ENCODE measurements at places on chromosomes 3 and 15.

- no peaks in the 10 kb centered on the region for H3K27me3 ChIP-seq
- peaks cover 3% of the 10 kb centered on the region for H3K4me1 ChIP-seq
- H3K27ac ChIP-seq = no peak overlapping the region
Observed at GRCh38 chr3:179608931-179609720, 4.5 kb downstream of the NDUFB5 start.

- H3K4me1 ChIP-seq = no peaks in the 10 kb centered on the region
- no peak overlapping the region for H3K4me3 ChIP-seq
- H3K27ac ChIP-seq = no peak overlapping the region
- H3K27me3 ChIP-seq = peaks cover 76% of the 10 kb centered on the region
Observed at GRCh38 chr3:122957707-122958689, 69.6 kb downstream of the SEMA5B start.

DNA sequence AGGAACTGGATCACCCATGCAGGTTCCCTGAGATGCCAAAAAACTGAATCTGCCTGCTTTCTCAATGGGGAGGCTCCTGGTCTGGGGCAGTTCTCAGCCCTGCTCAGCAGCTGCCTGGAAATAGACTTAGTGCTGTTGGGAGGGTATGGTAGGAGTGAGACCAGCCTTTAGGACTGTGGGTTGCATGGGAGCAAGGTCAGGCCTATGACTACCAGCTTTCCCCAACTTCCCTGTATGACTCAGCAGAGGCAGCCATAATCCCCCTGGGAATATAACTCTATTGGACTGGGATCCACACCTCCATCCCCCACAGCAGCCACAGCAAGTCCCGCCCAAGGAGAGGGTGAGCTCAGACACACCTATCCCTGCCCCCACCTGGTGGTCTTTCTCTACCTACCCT is 87.0 kb downstream of the CFAP44 start:
- H3K27me3 ChIP-seq = no peaks in the 10 kb centered on the region
- H3K36me3 ChIP-seq = no peaks in the 10 kb centered on the region
- H3K4me1 ChIP-seq = no peaks in the 10 kb centered on the region
- H3K4me3 ChIP-seq = no peak overlapping the region
- no peak overlapping the region for H3K27ac ChIP-seq

GRCh38 chr3:127092776-127093175 is 100.2 kb upstream of the PRR23E start:
- H3K27me3 ChIP-seq = peaks cover 29% of the 10 kb centered on the region
- no peaks in the 10 kb centered on the region for H3K36me3 ChIP-seq
- no peak for DNase-seq

GRCh38 chr3:107739227-107739626 is 216.5 kb downstream of the BBX start:
- H3K27ac ChIP-seq = no peak overlapping the region
- no peak overlapping the region for H3K4me3 ChIP-seq
- no peak for DNase-seq
- H3K27me3 ChIP-seq = no peaks in the 10 kb centered on the region
- no peaks in the 10 kb centered on the region for H3K4me1 ChIP-seq

- peaks cover 2% of the 10 kb centered on the region for H3K36me3 ChIP-seq
- H3K27me3 ChIP-seq = peaks cover 29% of the 10 kb centered on the region
- DNase-seq = no peak
Observed at GRCh38 chr3:50193286-50193685, 1.9 kb downstream of the GNAT1 start.

DNA sequence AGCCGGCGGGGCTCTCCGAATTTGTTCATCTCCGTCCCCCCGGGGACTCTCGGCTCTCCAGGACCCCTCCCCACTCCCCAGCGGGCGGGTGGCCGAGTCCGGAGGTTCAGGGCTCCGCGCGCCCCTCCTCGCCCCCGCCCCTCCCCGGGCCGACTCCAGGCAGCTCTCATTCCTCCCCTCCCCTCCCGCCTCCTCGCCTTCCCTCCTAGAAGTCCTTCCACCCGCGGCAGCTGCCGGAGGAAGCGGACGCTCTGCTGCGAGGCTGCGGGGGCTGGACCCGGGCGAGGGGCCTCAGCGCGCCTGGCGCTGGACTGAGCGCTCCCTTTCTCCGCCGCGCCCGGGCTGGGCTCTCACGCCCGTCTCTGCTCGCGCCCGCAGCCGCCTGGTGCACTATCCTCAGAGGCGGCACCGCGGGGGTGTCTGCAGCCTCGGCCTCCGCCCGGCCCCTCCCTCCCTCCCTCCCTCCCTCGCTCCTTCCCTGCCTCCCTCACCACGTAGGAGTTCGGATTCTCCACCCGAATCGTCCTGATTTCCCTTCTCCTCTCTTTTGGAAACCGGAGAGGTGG is at the start of gene ROBO2:
ROBO2 (plus strand) TSS at position 494 of the 566 bp plus-strand sequence. CDS start 687 bp downstream, outside the sequence.
- H3K4me3 ChIP-seq = peak within 1 kb of the TSS; percentile 48
- H3K27me3 ChIP-seq = peaks cover 29% of the 10 kb centered on the region
- no peak within 1 kb of the TSS for H3K27ac ChIP-seq
- H3K36me3 ChIP-seq = no peaks in the 10 kb centered on the region
